ENCODE measurements at places on chromosomes 12 and 14. TPM values are rescaled to one million over a fixed set of nuclear protein-coding genes. Genes with fewer than 3 reads are reported as not detected.

The ACVRL1 gene
- total RNA-seq = 23.3 TPM

- no peak for DNase-seq
Observed at GRCh38 chr14:39212034-39212433, 21.7 kb upstream of the MIA2 start.

The NFATC4 gene
- 14.6 TPM for total RNA-seq

DNA sequence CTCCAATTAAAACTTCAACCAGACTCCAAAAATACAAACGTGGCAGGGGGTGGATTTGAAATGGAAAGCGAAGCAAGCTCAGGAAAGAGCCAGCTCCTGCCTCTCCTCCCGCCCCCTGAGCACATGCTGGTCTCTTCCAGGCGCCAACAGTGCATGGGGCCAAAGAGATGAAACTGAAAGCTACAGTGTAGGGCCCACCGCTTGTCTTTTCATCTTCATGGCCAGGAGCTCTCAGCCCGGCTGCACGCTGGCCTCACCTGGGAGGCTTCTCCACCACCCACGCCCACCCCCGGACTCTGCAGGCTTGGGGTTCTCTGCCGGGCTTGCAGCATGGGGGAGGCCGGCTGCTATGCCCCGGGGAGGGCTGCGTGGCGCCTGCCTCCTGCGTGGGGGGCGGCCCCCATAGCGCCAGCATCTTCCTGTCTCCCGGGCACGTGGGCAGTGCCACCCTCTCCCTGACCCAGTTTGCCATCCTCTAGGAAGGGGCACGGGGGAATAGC is 2.0 kb downstream of the RIMBP2 start:
- DNase-seq = no peak

DNA sequence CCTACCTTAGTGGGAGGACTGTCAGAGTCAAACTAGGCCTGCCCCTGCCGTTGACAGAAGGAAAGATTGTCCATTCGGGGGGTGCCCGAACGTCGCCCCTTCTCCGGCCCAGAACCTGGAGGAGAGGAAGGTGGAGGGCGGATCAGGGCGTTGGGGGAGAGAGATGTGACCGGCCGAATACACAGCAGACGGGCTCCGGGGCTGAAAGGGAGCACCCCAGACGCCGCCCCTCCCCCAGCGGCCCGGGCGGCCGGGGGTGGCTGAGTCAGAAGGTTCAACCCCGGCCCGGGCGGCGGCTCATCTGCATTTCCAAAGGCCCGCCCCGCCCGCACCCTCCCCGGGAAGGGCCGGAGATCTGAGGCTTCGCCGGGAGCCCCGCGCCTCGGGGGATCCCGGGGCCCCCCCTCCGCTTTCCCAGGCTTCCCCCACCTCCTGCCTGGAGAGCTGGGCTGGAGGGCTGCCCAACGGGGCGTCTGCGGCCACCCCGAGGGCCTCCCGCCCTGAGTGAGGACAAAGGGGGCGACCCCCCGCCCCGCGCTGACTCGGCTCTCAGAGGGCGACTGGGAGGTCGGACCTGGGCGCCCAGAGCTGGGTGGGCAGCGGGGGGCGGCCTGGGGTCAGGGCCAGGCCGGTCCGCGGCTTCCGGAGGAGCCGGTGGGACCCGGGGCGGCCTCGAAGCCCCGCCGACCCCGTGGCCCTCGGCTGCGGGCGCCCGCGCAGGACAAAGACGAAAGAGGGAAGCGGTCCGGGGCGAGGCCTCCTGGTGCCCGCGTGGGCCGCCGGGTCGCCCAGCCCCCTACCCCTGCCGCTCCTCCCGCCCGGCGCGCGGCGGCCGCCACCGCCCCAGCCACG is 3.7 kb upstream of the SETD1B start:
- DNase-seq = peak; percentile 93

DNA sequence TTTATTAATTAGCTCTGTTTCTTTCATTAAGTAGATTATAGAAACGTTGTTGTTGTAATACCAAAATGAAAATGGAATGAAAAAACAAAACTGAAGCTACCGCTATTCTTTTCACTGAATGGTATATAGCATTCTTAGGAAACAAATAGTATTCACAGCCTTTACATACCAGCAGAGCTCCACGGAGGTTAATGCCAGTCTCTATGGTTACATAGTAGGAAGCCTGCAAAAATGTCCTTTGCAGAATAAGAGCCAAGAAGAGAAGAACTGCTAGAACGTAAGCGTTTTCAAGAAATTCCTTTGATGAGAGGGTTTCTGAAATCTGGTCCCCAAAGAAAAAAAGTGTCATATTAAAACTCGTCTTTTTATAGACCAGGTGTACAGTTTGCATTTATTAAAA is 30.6 kb downstream of the ABCC9 start:
- DNase-seq = no peak

DNA sequence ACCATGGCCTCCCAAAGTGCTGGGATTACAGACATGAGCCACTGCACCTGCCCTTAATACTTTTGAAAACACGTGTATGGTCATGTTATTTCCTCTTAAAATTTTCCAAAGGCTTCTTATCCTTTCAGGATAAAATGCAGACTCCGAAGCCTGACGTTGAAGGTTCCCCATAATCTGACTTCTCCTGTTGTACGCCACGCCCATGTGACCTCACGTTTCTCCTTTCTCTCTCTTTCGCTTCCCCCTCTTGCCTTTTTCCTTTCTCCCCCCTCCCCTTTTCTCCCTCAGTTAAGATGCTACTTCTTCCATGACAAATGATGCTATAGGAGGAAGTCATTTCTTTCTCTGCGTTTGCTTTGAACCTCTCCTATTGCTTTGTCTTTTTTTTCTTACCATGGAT is 266.0 kb downstream of the FBXL14 start:
- DNase-seq = no peak

The A2ML1 gene
- total RNA-seq = not detected

The CCDC88C gene
- total RNA-seq = not detected

DNA sequence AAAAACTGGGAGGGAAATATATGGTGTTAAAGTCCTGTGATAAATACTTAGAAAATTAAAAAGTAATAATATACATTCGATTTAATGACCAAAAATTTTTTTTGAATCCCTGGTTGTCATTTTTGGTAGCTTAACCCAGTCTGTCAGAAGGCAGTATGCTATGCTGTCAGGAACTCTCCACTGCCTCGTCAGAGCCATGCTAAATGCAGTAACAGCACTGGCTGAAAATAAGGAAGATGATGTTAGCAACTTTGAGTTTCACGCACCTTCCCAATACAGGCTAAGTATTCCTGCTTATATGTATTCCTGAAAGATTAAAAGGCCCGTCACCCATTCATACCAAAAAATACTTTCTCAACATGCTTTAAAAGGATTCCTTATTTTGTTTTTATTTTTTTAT is 34.2 kb downstream of the SAV1 start:
- DNase-seq = no peak

DNA sequence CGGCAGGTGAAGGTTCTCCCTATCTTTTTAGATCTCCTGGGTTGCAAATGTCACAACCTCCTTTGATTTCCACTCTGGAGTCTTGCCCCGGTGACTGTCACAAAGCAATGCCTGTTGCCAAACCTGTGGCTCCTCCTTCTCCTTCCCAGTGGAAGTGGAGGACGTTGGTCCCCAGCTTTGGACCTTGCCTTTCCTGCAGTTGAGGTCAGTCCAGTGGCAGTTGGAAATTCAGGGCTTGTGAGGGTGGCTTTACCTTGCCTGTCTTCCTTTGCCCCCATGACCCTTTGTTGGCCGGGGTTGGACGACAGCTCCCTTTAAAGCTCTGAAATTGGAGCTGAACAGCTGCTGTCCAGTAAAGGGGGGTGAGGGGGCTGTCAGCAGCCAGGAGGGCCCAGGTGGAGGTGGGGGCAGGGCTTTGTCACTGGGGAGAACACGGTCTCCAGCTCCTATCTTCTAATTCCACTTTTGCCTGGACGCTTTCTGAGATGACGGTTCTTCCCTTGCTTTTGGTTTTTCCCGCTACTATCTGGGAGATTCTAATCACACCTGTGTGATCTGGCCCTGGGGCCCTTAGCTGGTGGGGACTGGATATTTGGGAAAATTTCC is 4.1 kb downstream of the TEAD4 start:
- no peak for DNase-seq

GRCh38 chr12:65175385-65175784 is 6.0 kb downstream of the LEMD3 start:
- DNase-seq = no peak

The CPNE8 gene
- total RNA-seq = not detected

- no peak for DNase-seq
Observed at GRCh38 chr14:50828721-50829488, 2.1 kb downstream of the NIN start.

GRCh38 chr14:46653031-46653755 is 1.6 kb upstream of the RPL10L start:
- no peak for DNase-seq

DNA sequence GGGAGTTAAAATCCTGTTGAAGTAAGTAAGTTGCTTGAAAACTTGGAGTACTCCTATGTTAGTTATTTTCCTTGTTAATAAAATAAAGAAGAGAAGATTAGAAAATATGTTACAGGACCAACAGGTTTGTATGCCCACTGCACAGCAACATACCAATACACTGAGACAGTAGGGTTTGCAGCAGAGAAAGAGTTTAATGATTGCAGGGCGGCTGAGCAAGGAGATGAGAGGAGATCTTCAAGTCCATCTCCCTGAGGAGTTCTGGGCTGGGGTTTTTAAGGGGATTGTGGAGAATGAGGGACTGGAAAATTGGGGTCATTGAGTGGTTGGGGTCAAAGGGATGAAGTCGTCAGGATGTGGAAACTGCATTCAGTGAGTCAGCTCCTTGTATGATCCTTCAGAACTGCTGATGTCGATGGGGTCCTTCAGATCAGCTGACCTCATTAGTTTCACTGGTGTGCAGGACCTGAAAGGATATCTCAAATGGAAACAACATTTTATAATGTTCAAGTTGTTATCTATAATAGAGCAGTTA is 4.3 kb upstream of the HSD17B6 start:
- no peak for DNase-seq

The ACSM4 gene
- total RNA-seq = not detected

- no peak for DNase-seq
Observed at GRCh38 chr12:51442324-51442723, 17.7 kb downstream of the SLC4A8 start.

The LRP1-AS gene
- not detected for total RNA-seq

The PTPN21 gene
- total RNA-seq = 16.1 TPM

- DNase-seq = no peak
Observed at GRCh38 chr14:78182722-78183121, 12.5 kb downstream of the NRXN3 start.

The CYP27B1 gene
- 12.9 TPM for total RNA-seq

- no peak for DNase-seq
Observed at GRCh38 chr12:104748356-104748755, 209.7 kb downstream of the SLC41A2 start.

DNA sequence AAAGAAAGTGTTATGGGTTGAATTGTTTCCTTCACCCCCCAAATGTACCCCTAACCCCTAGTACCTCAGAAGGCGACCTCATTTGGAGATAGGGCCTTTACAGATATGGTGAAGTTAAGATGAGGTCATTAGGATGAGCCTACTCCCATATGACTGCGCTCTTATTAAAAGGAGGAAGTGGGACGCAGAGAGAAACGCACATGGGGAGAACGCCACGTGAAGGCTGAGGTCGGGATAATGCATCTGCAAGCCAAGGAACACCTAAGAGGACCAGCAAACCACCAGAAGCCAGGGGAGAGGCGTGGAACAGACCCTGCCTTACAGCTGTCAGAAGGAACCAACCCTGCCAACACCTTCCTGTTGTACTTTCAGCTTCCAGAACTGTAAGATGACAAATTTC is 1.7 kb upstream of the NRIP2 start:
- DNase-seq = no peak

DNA sequence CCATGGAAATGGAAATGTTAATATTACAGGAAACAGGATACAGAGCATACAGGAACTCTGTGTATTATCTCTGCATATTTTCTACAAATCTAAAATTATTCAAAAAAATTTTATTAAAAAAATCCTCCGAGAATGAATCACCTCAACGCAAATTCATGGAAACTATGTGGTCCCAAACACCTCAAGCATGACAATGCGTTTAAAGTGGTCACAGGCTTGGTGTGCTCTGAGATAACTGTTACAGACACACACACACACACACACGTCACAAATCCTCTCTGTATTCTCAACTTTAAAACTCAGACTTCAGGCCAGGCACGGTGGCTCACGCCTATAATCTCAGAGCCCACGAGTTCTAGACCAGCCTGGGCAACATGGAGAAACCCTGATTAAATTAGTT is 45.3 kb upstream of the MTERF2 start:
- no peak for DNase-seq

DNA sequence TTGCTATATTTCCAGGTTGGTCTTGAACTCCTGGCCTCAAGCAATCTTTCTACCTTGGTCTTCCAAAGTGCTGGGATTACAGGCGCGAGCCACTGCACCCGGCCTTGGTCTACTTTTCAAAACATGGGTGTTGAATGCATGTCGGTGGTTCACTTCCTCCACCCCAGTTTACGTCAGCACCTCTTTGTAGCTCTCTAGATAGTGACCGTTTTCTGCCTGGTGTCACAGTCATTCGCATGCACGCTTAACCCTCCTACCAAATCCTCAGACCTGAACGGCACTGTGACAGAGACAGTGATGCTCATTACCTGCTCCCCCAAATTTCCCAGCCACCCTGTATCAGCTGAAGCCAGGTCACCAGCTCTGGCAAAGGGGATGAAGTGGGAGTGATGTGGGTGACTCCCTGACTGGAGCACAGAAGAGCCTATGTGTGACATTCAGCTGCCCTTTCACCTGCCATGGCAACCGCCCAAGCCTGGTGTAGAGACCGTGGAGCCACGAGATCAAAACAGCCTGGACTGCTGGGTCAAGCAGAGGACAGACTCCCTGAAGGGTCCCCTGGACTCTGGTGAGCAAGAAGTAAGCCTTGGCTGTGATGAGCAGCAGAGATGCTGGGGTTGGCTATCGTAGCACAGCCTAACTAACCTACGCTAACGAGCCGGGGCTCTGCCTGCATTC is 66.2 kb upstream of the GPR68 start:
- no peak for DNase-seq

- DNase-seq = no peak
Observed at GRCh38 chr14:76761960-76762410, 717 bp downstream of the VASH1 start.

The PYM1 gene
- 25.1 TPM for total RNA-seq

- no peak for DNase-seq
Observed at GRCh38 chr12:6574576-6575295, 6.6 kb upstream of the NOP2 start.

The GPR68 gene
- not detected for total RNA-seq

The TOMM20L gene
- not detected for total RNA-seq

GRCh38 chr14:39264558-39264957 is 30.8 kb downstream of the MIA2 start:
- DNase-seq = no peak

GRCh38 chr14:92549859-92550230 is 36.3 kb downstream of the RIN3 start:
- no peak for DNase-seq

DNA sequence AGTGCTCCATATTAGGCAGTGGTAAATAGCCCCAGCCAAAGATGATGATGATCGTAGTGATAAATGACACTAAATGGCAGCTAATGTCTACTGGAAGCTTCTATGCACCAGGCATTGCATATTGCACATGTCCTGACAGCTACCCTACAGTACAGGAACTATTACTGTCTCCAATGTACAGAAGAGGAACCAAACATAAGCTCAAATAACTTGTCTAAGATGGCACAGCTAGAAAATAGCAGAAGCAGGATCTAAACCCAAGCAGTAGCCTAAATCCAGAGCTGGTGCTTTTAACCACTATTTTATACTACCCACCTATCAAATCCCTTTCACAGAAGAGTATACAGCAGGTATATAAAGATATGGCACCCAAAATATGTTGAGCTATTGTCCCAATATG is 28.9 kb downstream of the ESR2 start:
- no peak for DNase-seq

The KRT75 gene
- total RNA-seq = not detected

The CMTM5 gene
- not detected for total RNA-seq

- no peak for DNase-seq
Observed at GRCh38 chr12:74120644-74121043, 417.0 kb upstream of the ATXN7L3B start.

Measured in SJSA1 (cell line).